ENCODE measurements at places on chromosomes 6 and 20.

- DNase-seq = peak; percentile 31
Observed at GRCh38 chr20:43722153-43722505, 4.7 kb downstream of the GTSF1L start.

DNA sequence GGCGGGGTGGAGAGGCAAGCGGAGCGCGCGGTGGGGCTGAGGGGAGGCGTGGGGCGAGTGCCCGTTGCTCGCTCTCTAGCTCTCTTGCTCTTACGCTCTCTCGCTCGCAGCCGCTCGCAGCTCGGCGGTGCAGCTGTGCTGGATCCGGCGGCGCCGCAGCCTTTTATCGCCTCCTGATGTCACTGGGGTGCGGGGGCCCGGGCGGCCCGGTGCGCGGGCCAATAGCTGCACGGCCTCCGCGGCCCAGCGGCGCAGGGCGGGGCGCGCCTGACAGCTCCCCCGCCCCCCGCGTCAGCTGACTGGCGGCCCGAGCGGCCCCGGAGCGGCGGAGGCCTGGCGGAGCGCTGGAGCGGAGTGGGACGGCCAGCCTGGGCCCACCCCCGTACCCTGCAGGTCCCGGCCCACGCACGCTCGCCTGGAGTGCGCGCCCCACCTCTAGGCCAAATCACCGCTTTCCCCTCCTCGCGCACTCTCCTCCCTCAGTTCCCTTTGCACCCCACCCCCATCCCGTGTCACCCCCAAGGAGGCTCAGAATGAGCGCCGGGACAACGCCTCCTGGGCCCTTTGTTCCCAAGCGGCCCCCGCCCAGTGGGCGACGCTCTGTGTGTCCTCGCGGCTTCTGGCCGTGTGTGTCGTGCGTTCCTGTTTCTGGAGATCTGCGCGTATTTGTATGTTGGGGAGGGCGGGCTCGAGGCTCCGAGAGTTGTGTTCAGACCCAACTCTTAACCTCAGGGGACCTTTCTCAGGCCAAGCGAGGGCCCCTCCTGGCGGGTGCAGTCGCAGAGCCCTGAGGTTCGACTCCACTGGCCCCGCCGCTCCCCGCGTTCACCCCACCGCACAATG lies at the start of gene MAFB:
TSS of gene MAFB (minus strand) at position 137 of the 843 bp plus-strand sequence. CDS start 386 bp downstream, outside the sequence.
- peak; percentile 16 for DNase-seq

DNA sequence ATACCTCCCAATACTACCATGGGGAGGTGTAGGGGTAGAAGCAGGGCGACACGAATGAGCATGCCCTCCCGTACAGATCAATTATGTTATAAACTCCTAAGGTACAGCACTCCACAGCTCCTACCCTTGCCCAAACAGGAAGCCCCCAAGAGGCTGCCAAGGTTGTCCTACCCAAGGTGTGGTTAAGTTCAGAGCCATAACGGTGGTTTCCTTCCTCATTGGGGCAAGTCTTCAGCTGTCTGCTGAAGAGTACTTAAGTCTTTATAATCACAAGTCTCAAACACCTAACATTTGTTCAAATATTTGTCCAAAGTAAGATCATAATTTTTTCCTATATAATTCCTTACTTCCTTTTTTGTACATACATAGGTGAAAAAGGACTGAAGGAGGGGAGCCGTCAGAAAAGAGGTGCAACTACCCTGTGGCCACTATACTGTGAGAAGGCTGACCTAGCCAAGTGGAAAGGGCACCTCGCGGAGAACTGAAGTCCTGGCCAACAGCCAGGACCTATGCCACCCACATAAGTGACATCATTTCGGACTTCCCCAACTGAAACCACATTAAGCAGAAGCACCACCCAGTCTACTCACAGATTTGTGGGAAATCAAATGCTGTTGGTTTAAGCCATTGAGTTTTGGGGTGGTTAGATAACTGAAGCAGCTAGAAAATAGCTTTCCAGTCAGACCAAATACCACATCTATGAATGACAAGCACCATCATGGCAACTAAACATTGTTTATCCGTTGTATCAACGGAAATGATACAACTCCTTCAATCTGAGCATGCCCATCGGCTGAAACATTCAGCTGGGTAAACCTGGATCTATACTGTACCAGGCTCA lies 2.9 kb upstream of the RAB22A start:
- DNase-seq = peak; percentile 30

DNA sequence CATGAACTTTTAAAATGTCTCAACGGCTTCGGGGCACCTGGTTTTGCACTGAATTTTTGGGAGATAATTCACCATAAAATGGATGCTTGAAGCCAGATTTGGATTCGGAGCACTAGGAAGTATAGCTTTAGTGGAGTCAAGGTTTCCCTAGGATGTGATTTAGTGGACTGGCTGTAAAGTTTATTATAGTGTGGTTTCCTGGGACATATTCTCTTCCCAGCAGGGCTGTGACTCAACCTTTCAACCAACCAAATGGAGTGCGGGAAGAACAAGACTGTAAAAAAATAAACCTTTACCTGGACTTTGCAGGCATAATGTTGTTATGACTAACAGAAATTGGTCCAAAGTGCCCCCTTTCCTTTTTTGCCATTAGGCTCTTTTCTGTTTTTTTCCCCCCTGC lies 327.4 kb upstream of the MAN1A1 start:
- no peak for DNase-seq

GRCh38 chr6:30152016-30152673 lies 8.9 kb downstream of the TRIM10 start:
- no peak for DNase-seq

Measured in stimulated activated CD4-positive, alpha-beta T cell treated with anti-CD3 and anti-CD28 coated beads, Interleukin-1b, Interleukin-23, amount 100 ng/mL, for 24 hours (primary cell).